ENCODE measurements at places on chromosomes 4 and X.

GRCh38 chrX:40809210-40809609, 73.9 kb upstream of the MED14 start:
- DNase-seq, result no peak

- DNase-seq, result no peak
Observed at GRCh38 chr4:5010984-5011383, 8.3 kb downstream of the CYTL1 start.

DNA sequence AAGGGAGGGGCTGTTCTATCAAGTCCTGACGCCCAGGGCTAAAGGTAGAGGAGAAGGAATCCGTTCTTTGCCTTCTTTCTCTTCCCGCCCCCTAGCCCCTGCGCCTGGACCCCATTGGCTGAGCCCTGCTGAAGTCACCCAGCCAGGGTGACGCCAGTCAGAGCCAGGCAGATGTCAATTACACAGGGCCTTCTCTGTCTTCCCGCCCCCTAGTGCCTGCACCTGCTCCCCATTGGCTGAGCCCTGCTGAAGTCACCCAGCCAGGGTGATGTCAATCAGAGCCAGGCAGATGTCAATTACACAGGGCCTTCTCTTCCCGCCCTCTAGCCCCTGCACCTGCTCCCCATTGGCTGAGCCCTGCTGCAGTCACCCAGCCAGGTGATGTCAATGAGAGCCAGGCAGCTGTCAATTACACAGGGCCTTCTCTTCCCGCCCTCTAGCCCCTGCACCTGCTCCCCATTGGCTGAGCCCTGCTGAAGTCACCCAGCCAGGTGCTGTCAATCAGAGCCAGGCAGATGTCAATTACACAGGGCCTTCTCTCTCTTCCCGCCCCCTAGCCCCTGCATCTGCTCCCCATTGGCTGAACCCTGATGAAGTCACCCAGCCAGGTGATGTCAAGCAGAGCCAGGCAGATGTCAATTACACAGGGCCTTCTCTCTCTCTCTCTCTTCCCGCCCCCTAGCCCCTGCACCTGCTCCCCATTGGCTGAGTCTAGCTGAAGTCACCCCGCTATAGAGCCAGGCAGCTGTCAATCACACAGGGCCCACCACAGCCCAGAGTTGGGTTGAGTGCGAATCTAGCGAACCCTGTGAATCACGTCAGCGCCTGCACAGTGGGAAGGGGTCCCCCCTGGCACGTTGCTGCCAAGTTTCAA, 46.4 kb downstream of the ASMT start:
- DNase-seq, result peak; percentile 33

DNA sequence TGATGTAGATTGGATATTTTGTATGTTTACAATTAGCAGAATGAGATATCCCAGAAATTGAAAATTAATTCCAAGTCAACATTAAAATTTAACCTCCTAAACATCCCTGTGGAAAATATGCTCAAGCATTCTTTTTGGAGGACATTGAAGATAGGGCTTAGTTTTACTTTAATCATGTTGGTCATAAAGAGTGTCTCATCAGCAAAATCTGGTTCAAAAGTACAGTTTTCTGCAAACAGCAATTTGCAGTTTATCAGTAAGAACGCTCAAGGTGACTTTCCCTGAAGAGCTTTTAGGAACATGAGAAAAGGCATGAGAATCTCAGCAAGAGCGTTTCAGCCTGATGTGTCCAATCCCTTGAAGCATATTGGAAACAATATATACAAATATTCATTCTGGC, 889.8 kb downstream of the CENPC start:
- no peak for DNase-seq

GRCh38 chrX:18964026-18964425, 19.9 kb downstream of the PHKA2 start:
- DNase-seq, result no peak

DNA sequence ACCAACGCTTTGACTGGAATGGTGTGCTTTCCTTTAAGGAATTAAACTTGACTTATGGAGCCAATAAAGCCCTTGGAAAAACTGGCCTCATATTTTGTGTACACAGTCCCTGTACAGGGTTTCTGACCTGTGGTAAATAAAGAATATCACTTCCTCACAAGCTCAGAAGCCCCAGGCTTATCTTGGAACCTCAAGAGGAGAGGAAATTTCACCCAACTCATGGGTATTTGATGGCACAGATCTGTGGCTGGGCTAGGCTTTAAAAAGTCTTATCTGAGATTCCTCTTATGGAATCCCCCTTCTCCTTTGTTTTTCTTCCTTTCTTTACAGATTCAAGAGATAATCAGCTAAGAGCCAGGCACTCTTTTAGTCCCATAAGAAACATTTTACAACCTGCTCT, 89.3 kb upstream of the USP38 start:
- no peak for DNase-seq

DNA sequence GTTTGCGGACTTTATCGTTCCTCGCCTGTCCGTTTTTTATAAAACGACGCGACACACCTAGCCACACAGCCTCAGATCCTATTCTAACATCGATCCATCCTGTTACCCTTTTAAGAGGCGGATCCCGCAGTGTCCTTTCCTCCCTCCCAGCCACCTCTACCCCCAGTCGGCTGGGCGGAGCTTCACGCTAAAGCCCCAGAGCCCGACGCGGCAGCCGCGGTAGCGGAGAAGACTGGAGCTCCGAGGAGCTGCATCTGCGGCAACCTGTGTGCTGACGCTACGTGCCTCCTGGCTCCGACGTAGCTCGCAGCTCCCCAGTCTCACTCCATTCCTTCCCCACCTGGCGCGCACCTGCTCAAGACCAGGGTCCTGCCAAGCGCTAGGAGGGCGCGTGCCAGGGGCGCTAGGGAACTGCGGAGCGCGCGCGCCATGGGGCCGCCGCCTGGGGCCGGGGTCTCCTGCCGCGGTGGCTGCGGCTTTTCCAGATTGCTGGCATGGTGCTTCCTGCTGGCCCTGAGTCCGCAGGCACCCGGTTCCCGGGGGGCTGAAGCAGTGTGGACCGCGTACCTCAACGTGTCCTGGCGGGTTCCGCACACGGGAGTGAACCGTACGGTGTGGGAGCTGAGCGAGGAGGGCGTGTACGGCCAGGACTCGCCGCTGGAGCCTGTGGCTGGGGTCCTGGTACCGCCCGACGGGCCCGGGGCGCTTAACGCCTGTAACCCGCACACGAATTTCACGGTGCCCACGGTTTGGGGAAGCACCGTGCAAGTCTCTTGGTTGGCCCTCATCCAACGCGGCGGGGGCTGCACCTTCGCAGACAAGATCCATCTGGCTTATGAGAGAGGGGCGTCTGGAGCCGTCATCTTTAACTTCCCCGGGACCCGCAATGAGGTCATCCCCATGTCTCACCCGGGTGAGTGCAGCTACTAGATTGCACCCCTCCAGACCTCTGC, at the start of gene RNF128:
RNF128 (plus strand) TSS at position 217 of the 953 bp plus-strand sequence; CDS start at position 430, 213 bp downstream.
- DNase-seq, result no peak

- no peak for DNase-seq
Observed at GRCh38 chr4:16023776-16024408, 59.9 kb downstream of the PROM1 start.

DNA sequence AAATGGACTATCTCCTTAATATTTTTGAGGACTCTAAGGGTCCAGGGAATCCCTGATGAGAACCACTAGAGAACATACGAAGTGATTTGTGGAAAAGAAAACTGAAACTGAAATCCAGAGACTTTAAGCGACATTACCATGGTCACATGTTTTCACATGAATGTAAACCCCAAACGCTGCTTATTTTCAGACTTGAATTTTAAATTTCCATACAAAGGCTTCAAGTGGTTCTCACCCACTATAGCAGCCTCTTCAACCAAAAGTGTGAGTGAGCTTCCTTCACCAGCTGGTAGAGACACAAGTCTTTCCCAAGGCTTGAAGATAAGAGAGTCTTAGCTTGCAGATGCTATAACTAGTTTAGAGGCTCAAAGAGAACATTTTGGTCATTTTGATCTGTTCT, 232.7 kb downstream of the MGST2 start:
- DNase-seq, result no peak

GRCh38 chr4:726838-727237, 21.2 kb downstream of the PCGF3 start:
- no peak for DNase-seq

DNA sequence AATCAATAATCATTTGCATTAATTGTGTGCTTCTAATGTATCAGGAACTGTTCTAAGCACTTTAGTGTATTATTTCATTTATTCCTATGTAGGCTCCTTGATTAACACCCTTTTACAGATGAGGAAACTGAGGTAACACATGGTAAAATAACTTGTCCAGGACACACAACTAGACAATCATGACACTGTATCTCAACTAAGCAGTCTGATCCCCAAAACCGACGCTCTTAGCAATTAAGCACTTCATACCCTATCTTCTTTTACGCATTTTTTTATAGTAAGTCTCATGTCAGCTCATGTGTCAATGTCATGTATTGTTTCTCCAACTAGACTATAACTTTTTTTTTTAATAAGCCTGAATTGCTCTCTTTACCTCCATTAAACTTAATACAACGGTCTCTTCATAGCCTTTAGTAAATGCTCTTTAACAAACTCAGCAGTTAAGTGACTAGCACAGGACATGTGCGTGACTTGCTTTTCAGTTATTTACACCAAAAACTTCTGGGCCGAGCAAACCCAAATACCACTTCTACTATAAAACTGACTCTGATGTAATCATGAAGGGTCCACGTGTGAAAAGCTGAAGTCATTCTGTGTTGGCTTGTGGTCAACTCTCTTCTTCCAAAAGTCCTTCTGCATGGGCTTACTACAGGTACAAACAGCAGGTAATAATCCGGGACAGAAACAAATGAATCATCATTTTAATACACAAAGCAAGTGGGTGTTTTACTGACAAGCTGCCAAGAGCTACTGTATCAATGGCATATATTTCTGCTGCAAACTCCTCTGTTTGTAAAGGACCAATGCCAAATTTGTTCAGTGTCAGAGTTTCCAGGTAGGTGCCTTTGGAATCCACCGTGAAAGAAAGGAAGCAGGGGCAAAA, 7.9 kb upstream of the AMBN start:
- no peak for DNase-seq

All from esophagus squamous epithelium (tissue), 5 donors.